ENCODE measurements at places on chromosomes 7 and 10. TPM values are rescaled to one million over a fixed set of nuclear protein-coding genes. Genes with fewer than 3 reads are reported as not detected.

SFTPA2 gene
- not detected for total RNA-seq

GIGYF1 gene
- total RNA-seq: 11.0 TPM

PRPS1L1 gene
- not detected for total RNA-seq

PAPOLB gene
- total RNA-seq: 0.49 TPM

TUBB8 gene
- not detected for total RNA-seq

TMEM26 gene
- 0.16 TPM for total RNA-seq

CPA2 gene
- total RNA-seq: not detected

LRGUK gene
- total RNA-seq: not detected

NODAL gene
- not detected for total RNA-seq

SPDYE5 gene
- total RNA-seq: not detected

GNG11 gene
- 113 TPM for total RNA-seq

HOXA11 gene
- total RNA-seq: not detected

MKX gene
- not detected for total RNA-seq

CREB5 gene
- total RNA-seq: 1.1 TPM

PWWP2B gene
- total RNA-seq: 6.5 TPM

ZPBP gene
- total RNA-seq: not detected

SGCE gene
- total RNA-seq: 150 TPM

HHEX gene
- total RNA-seq: 3.1 TPM

ADARB2 gene
- total RNA-seq: not detected

DTX2 gene
- 9.9 TPM for total RNA-seq

ZNF727 gene
- not detected for total RNA-seq

ZSWIM8 gene
- total RNA-seq: 54.4 TPM

NUTM2A gene
- total RNA-seq: not detected

PSD gene
- 0.72 TPM for total RNA-seq

TAS2R5 gene
- total RNA-seq: 0.16 TPM

MRLN gene
- total RNA-seq: not detected

TMEM270 gene
- total RNA-seq: not detected

SPDYE16 gene
- not detected for total RNA-seq

SSMEM1 gene
- not detected for total RNA-seq

ST8SIA6 gene
- total RNA-seq: not detected

NPY4R2 gene
- under 0.01 TPM for total RNA-seq

PNLIPRP1 gene
- total RNA-seq: not detected

EVX1 gene
- not detected for total RNA-seq

ZNF239 gene
- 1.8 TPM for total RNA-seq

PLXDC2 gene
- total RNA-seq: 2.8 TPM

LRRC61 gene
- not detected for total RNA-seq

TAC1 gene
- not detected for total RNA-seq

NEUROG3 gene
- not detected for total RNA-seq

R3HCC1L gene
- total RNA-seq: 6.1 TPM

FAM13C gene
- total RNA-seq: 2.6 TPM

STAMBPL1 gene
- total RNA-seq: 23.8 TPM

GPNMB gene
- 17.7 TPM for total RNA-seq

MYOF gene
- total RNA-seq: 117 TPM

MCU gene
- total RNA-seq: 20.7 TPM

BMPER gene
- total RNA-seq: 23.5 TPM

NEUROD6 gene
- not detected for total RNA-seq

MINDY4 gene
- 7.9 TPM for total RNA-seq

CABCOCO1 gene
- total RNA-seq: not detected

TUBAL3 gene
- total RNA-seq: not detected

VGF gene
- 0.65 TPM for total RNA-seq

USP6NL gene
- total RNA-seq: 13.4 TPM

SPOCK2 gene
- total RNA-seq: 0.16 TPM

NSMCE4A gene
- 28.7 TPM for total RNA-seq

COL28A1 gene
- not detected for total RNA-seq

HABP2 gene
- total RNA-seq: not detected

ZNF365 gene
- total RNA-seq: 0.36 TPM

GPAM gene
- total RNA-seq: 3.6 TPM

CFAP46 gene
- 0.81 TPM for total RNA-seq

All from cardiac atrium fibroblast (primary cell).